ENCODE measurements at places on chromosomes 3 and 15. TPM values are rescaled to one million over a fixed set of nuclear protein-coding genes. Genes with fewer than 3 reads are reported as not detected.
A peak's percentile ranks its signal among the peaks of the same experiment; 100 is the strongest.

LEKR1 gene
- 0.98 TPM for total RNA-seq

CCR3 gene
- not detected for total RNA-seq

AMT gene
- 1.6 TPM for total RNA-seq

GRCh38 chr15:59646277-59646676, 11.0 kb downstream of the GTF2A2 start:
- H3K36me3 ChIP-seq: peaks cover 11% of the 10 kb centered on the region
- no peak overlapping the region for H3K4me3 ChIP-seq
- no peak for DNase-seq

DNA sequence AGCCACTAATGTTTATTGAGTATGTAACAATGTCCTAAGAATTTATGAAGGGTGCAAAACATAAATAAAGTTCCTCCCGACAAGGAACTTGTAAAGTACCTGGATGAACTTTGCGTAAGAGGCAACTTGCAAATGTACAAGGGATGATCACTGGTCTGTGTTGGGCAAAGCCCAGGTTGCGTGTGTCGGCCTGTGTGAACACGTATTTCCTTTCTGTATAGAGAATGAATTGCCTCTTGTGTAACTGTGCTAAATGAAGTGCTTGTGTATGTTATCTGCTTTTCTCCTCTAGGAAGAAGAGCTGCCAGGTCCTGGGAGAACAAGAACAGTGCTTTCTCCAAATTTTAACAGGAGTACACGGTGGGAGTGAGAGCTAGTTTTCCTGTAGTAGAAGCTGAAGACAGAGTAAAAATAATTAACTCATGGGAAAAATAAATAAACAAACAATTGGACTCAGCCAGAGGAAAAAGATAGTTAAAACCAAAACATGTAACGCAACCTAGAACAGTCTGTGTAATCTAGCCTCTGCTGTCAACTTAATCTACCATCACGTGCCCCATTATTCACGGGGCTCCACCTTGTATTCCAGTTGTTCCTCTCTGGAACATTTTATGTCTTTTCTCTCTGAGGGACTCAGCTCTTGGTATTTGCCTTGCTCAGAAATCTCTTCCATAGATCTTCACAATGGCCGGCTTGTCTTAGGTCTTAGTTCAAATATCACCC, 83.7 kb upstream of the RASGRP1 start:
- no peak overlapping the region for H3K27ac ChIP-seq
- H3K4me3 ChIP-seq: no peak overlapping the region
- H3K36me3 ChIP-seq: no peaks in the 10 kb centered on the region
- peaks cover 70% of the 10 kb centered on the region for H3K27me3 ChIP-seq
- H3K4me1 ChIP-seq: no peaks in the 10 kb centered on the region
- no peak for DNase-seq

DNA sequence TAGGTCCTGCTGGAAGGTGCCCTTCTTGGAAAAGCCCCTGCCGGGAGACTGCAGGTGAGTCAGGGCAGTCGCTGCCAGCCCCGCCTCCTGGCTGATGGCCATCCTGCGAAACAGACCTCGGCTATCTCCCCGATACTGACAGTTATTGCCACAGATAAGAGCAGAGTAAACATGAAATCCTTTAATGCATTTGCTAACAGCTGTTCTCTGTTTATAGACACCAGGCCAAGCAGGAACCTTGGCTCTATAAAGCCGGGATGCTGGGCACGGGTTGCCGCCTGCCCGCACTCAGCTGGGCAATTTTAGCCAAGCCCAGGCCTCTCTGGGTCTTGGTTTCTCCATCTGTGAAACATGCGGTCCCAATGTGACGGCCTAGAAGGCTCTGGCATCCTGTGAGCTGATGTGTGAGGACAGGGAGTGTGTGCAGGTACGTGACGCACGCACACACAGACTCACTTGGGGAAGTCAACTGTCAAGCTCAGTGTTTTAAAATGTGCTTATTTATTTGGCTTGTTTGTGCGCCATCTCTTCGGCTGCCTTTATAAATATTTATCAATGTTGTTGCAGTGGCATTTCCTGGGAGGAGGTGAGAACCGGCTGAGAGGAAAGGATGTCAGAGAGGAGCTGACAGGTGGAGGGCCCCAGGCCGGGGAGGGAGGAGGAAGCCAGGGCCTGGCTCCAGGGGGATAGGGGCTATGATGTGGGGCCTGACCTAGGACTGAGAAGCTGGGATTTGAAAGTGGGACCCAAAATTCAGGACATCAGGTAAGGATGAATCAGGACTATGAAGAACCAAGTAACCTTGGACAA, 50.8 kb upstream of the PRR23E start:
- no peak overlapping the region for H3K27ac ChIP-seq
- H3K36me3 ChIP-seq: no peaks in the 10 kb centered on the region
- no peaks in the 10 kb centered on the region for H3K27me3 ChIP-seq
- no peaks in the 10 kb centered on the region for H3K4me1 ChIP-seq

DNA sequence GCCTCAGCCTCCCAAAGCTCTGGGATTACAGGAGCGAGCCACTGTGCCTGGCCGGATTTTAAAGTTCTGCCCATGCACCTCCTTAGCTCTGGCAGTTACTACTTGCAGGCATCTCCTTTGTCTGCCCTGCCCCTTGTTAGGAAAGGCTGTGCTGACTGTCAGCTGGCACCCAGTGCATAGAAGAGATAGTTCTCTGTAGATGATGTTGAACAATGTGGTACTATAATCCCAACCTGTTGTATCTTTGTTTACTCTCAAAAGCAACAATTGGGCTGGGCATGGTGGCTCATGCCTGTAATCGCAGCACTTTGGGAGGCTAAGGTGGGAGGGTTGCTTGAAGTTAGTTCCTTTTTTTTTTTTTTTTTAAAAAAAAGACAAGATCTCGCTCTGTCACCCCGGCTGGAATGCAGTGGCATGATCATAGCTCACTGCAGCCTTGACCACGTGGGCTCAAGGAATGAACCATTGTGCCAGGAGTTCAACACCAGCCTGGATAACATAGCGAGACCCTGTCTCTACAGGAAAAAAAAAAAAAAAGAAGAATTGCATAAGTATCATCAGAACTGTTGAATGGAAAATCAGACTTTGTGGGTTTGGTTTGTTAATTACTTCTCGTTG, 30.6 kb downstream of the FLNB start:
- no peaks in the 10 kb centered on the region for H3K27me3 ChIP-seq
- peaks cover 92% of the 10 kb centered on the region for H3K4me1 ChIP-seq
- DNase-seq: peak; percentile 37

GRCh38 chr3:184042617-184043016, 10.2 kb upstream of the HTR3C start:
- no peak overlapping the region for H3K4me3 ChIP-seq
- H3K27me3 ChIP-seq: no peaks in the 10 kb centered on the region
- no peak for DNase-seq
- H3K36me3 ChIP-seq: no peaks in the 10 kb centered on the region

- no peak overlapping the region for H3K27ac ChIP-seq
- no peak overlapping the region for H3K4me3 ChIP-seq
- H3K4me1 ChIP-seq: no peaks in the 10 kb centered on the region
- no peak for DNase-seq
- peaks cover 82% of the 10 kb centered on the region for H3K27me3 ChIP-seq
- no peaks in the 10 kb centered on the region for H3K36me3 ChIP-seq
Measured at GRCh38 chr15:100517846-100518245, 10.9 kb downstream of the CERS3 start.

DNA sequence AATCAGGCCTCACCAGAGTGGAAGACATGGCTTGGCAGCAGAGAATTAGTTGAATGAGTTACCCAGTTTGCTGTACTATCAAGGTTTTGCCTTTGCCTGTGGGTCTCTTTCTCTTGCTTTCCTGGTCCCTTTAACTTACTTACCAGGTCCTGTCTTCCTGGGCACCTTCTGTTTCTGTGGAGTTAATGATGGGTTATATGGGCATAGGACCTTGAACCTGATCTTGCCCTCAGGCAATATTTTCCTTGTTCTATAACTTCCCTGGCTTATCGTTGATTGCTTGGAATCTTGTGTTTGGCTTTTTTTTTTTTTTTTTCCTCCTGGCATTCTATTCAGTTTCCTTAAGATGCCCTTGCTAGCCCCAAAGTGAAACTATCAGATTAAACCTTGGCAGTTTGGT, 106.8 kb downstream of the HHLA2 start:
- DNase-seq: no peak
- H3K4me3 ChIP-seq: no peak overlapping the region
- H3K27ac ChIP-seq: no peak overlapping the region
- peaks cover 8% of the 10 kb centered on the region for H3K4me1 ChIP-seq
- no peaks in the 10 kb centered on the region for H3K27me3 ChIP-seq
- H3K36me3 ChIP-seq: no peaks in the 10 kb centered on the region

DNA sequence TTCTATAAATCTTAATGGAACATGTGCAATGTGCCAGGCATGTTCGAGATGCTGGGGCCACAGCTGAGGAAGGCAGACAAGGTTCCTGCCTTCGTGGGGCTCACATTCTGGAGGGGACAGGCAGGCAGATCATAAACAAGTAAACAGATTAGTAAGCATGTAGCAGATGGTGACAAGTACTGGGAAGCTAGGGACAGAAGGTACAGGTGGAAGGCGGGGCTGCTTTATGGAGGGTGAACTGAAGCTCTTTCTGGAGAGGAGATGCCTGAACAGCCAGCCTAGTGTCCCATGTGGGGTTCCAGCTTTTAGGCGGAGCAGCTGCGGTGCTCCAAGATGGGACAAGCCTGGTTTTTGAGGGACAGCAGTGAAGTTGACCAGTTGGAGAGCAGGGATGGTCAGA, 74.7 kb upstream of the SNRK start:
- H3K27me3 ChIP-seq: no peaks in the 10 kb centered on the region
- no peak overlapping the region for H3K4me3 ChIP-seq
- H3K36me3 ChIP-seq: no peaks in the 10 kb centered on the region
- no peak overlapping the region for H3K27ac ChIP-seq
- DNase-seq: no peak

GRCh38 chr3:31439890-31440750, 92.6 kb upstream of the STT3B start:
- peaks cover 13% of the 10 kb centered on the region for H3K4me1 ChIP-seq
- no peak overlapping the region for H3K4me3 ChIP-seq
- no peaks in the 10 kb centered on the region for H3K27me3 ChIP-seq
- no peak for DNase-seq
- H3K36me3 ChIP-seq: peaks cover 4% of the 10 kb centered on the region

GRCh38 chr15:30046430-30046829, 36.3 kb upstream of the GOLGA8J start:
- H3K4me3 ChIP-seq: no peak overlapping the region
- no peak overlapping the region for H3K27ac ChIP-seq
- H3K4me1 ChIP-seq: no peaks in the 10 kb centered on the region
- no peaks in the 10 kb centered on the region for H3K36me3 ChIP-seq
- no peak for DNase-seq
- H3K27me3 ChIP-seq: no peaks in the 10 kb centered on the region

- peak overlapping the region; percentile 84 for H3K4me3 ChIP-seq
- no peak overlapping the region for H3K27ac ChIP-seq
- no peaks in the 10 kb centered on the region for H3K27me3 ChIP-seq
- peaks cover 17% of the 10 kb centered on the region for H3K4me1 ChIP-seq
Measured at GRCh38 chr3:171462224-171462623, 2.0 kb upstream of the TNIK start.
